ENCODE measurements at places on chromosomes 16 and 17.

DNA sequence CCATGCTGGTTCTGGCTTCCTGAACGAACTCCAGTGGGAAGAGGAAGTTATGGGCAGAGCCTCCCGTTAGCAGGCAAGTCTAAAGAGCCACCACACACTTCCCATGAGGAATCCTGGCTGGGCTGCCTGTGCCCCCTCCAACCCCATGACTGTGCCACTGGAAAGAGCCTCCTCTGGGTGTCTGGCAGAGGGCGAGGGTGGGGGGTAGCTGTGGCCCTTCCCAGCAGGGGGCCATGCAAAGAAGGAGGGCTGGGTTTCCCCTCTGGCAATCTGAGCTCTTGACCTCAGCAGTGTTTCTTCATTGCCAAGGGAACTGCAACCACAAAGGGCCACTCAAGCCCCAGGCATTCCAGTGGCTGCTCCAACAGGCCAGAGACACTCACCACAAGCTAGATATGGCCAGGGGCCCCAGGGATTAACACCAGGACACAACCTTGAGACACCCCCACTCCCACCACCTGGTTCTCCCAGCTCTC, 1.7 kb upstream of the RRAD start:
- no peak for DNase-seq

- no peak for DNase-seq
These were observed 103.1 kb upstream of the CHMP6 start for GRCh38 chr17:80888276-80889160.

DNA sequence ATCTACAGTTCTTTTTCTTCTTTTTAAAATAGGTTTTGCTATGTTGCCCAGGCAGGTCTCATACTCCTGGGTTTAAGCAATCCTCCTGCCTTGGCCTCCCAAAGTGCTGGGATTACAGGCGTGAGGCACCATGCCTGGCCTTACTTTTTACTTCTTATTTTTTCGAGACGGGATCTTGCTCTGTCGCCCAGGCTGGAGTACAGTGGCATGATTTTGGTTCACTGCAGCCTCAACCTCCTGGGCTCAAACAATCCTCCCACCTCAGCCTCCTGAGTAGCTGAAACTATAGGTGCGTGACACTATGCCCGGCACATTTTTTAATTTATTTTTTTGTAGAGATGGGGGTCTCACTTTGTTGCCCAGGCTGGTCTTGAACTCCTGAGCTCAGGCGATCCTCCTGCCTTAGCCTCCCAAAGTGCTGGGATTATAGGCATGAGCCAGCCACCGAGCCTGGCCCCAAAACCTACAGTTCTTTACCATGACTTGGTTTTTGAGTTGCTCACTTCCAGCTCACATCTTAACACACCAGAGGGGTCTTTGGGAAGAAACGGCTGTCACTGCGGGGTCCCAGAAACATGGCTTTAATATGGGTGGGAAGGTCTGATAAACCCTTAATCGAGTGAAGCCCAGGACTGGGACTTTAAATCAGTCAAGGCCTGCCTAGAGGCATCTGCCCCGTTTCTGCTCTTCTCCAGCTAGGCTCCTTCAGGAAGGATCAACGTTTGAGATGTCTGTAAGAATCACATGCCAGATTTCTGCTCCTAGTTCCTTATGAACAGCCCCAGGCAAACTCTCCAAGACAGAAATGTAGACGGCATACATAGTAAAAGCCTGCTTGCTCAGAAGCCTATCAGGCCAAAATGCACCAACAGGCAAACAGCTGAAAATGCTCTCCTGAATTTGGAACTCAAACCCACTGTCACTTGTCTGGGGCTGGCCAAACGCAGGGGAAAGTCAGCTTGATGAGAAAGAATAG, 91.7 kb upstream of the TOB1 start:
- no peak for DNase-seq

DNA sequence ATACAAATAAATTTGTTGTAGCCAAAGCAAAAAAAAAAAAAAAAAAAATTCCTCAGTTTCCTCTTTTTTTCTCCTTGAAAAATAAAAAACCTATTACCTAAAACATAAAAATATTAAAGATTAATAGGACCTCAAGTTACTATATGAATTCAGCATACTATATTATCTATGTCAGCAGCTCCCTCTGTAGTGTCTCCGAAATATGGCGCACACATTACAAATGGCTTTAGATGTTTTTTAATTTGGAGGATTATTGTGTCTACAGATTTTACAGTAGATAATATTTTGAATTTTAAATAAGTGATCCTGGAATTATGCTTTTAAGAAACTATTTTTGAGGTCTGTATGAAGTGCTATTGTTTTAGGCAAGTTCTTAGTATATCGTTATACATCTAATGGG, 94.4 kb downstream of the NLK start:
- DNase-seq: no peak

GRCh38 chr17:21218101-21218500, 4.1 kb upstream of the TMEM11 start:
- no peak for DNase-seq

DNA sequence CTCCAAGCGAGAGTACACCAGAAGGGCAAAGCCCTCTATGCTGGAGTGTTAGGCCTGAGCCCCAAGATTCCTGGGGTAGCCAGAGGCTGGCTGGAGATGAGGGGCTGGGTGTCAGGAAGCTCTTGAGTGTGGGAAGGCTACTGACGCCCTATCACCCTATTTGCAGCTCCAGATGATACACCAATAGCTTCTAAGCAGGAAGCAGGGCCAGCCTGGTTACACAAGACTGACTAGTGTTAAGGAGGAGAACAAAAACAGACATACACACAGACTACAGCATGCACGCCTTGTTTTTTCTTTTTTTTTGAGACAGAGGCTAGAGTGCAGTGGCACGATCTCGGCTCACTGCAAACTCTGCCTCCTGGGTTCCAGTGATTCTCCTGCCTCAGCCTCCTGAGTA, 15.9 kb downstream of the POLR3K start:
- no peak for DNase-seq

DNA sequence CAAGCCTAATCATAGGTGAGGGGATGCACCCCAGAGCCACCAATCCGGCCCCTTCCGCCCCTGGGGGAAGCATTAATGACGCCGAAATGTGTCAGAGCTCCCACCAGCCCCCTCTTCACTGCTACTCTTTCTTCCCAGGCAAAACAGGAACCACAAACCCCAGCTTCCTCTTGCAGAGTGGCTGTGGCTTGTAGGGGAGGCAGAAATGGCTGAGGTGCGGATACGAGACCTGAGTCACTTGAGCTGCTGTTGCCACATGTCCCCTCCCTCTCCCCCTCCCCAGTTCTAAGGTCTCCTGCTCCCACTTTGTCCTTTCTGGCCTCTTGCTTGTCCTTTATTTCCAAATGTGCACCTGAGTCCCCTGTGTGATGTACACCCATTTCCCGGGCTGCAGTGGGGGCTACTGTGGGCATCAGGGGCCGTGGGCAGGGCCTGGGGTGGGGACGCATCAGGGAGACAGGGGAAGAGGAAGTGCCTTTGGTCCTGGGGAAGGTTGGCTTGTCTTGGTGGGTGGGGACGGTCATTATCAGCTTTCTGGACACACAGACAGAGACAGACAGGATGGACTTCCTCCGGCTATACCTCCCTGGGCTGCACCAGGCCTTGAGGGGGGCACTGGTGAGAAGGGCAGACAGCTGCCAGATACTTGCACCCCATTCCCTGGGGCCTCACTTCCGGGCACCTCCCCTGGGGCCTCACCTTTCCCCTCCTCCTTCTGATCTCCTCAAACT, at the start of gene APOBR:
APOBR (plus strand) TSS at position 523 of the 731 bp plus-strand sequence; CDS start at position 562, 39 bp downstream.
- DNase-seq: no peak

DNA sequence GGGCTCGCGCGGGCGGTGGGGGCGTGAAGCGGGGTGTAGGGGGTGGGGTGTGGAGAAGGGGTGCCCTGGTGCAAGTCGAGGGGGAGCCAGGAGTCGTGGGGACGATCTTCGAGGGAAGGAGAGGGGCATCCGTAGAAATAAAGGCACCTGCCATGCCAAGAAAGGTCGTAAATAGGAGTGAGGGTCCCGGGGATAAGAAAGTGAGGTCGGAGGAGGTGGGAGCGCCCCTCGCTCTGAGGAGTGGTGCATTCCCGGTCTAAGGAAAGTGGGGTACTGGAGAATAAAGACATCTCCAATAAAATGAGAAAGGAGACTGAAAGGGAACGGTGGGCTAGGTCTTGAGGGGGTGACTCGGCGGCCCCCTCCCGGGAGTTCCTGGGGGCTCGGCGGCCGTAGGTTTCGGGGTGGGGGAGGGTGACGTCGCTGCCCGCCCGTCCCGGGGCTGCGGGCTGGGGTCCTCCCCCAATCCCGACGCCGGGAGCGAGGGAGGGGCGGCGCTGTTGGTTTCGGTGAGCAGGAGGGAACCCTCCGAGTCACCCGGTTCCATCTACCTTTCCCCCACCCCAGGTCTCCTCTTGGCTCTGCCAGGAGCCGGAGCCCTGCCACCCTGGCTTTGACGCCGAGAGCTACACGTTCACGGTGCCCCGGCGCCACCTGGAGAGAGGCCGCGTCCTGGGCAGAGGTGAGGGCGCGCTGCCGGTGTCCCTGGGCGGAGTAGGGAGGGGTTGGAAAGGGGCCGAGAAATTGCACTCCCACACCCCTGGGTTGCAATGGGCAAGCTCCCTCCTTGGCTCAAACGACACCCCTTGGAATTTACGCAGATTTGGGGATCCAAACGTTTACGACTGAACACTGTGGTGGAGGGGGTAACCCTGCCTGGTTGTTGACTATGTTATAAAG, 888 bp downstream of the CDH1 start:
- DNase-seq: no peak

DNA sequence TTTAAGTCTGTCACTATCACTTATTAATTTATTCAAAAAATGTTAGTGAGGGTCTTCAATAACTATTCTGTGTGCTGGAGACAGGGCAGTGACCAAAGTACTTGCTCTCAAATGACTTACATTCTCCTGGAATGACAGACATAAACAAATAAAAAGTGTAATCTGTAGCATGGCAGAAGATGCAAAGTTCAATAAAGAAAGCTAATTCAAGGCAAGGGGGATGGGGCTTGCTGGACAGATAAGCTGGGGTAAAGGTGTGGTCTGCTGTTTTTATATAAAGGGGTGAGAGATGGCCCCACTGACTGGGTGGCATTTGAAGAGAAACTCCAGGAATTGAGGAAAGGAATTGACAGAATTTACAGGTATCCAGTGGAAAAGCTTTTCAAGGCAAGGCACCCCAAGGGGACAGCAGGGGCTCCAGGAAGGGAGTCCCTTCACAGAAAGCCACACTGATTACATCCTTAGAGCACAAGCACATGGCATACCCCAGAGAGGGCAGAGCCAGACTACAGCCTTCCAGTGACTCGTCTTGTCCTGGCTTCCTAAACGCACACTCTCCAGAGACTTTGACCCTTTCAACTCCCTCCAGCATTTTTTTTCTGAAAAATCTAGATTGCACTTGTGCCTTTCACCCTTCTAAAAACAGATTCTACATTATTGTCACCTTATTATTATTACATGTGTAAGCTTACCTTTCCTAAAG, 123.7 kb upstream of the HS3ST3A1 start:
- no peak for DNase-seq

Measured in right hindlimb (tissue), 1 donor.